Adipocyte (in vitro differentiated cells): ENCODE measurements at places on chromosomes 7 and 10.

DNA sequence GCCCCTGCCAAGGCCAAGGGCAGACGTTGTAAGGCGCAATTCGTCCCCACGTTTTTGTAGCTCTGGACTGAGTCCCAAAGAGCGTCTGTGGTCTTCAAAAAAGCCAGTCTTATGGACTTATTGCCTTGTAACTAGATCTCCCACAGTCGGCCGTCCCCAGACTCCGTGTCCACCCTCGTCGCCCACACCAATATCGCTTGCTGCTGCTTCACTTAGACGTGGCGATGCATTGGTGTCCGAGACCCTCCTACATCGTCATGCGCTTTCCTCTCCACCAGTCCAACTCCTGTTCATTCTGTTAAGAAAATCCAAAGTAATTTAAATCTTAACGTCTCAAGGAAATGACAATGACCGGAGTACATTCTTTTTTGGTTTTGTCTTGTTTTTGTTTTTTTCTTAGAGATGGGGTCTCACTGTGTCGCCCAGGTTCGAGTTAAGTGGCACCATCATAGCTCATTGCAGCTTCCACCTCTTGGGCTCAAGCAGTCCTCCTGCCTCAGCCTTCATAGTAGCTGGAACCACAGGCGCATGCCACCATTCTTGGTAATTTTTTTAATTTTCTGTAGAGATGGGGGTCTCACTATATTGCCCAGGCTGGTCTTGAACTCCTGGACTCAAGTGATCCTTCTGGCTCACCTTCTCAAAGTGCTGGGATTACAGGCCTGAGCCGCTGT is 851 bp downstream of the KIFBP start:
- DNase-seq: peak; percentile 56

DNA sequence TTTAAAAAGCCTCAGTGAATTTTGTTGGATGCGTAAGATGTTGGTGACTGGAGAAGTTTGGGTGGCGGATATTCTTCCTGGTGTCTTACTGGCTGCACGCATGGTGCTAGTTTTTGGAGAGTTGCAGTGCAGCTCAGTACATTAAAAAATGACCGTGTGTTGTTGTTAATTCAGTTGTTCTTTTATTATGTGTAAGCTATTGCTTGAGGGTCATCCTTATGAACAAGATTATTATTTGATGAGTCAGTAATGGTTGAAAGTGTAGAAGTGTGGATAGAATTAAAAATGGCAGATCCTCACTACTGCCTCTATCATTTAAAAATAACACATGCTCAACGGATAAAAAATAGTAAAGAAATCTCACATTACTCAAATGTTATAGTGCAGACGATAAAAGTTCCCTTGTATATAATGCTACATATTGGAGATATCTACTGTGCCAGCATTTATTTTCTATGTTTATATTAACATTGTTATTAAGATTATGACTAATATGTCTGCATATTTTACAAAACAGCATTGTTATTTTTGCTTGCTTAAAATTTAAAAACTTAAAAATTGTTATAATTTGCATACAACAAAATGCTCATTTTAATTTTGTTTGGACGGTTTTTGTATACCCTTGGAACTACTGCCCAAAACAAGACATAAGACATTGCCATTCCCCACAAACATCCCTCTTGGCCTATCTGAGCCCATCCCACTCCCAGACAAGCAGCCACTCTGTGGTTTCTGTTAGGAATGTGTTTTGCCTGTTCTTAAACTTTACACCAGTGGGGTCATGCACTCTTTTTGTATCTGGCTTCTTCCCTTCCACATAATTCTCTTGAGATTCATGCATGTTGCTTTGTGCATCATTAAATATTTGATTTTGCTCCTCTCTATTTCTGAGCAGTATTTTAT is 142.0 kb downstream of the DOCK1 start:
- no peak for DNase-seq

- no peak for DNase-seq
Measured at GRCh38 chr7:122056977-122057376, 87.1 kb downstream of the AASS start.

GRCh38 chr7:80967917-80968297 is 49.1 kb upstream of the SEMA3C start:
- DNase-seq: no peak

- DNase-seq: no peak
Measured at GRCh38 chr7:156155988-156156733, 343.9 kb upstream of the SHH start.

- no peak for DNase-seq
Measured at GRCh38 chr10:98586096-98586495, 139.4 kb upstream of the HPS1 start.

DNA sequence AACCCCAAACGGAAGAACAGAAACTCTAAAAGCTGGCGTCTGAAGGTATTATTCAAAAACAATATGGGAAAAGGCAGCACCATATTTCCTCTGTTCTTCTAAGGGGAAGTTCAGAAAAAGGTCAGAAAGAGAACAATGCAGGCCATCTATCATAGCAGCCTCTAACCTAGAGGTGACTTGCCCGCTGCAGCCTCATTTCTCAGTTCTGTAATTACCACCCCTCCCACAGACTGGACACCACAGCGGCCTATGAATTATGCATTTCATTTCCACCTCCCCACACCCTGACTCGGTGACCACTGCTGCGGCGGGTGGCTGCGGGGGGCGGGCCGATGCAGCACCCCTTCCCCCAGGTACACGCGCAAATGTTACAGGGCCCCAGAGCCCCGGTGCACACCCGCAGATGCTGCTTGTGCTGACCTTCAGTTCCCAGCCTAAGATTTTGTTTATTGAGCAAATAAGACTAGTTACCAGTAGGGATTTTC is 125.5 kb downstream of the CLEC2L start:
- DNase-seq: no peak

- no peak for DNase-seq
Measured at GRCh38 chr7:11485636-11486035, 346.4 kb downstream of the THSD7A start.

DNA sequence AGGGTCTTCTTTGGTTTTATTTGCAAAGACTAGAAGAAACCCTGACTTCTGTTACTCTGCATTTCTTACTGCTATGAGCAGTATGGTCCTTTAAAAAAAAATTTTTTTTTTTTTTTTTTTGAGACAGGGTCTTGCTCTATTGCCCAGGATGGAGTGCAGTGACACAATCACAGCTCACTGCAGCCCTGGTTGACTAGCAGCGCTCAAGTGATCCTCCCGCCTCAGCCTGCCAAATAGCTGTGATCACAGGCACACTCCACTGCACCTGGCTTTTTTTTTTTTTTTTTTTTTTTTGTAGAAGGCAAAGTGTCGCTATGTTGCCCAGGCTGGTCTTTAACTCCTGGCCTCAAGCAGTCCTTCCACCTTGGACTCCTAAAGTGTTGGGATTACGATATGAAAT is 17.4 kb downstream of the CNNM2 start:
- no peak for DNase-seq

DNA sequence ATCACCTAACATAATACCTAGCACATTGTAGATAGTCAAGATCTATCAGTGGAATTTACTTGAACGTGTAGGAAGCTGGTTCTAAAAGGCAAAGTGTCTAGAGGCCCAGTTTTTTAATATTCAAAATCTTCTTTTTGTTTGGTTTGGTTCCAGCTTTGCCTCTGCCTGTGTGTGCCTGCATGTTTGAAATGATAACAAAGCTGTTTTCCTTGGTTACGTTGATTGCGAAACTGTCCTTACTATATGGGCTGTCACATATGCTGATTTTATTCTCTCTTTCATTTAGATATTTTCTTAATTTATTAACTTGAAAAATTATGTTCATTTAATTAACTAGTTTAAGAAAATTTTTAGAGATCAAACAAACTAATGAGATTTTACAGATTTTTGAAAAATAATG is 237.3 kb downstream of the SEMA3A start:
- peak; percentile 64 for DNase-seq

DNA sequence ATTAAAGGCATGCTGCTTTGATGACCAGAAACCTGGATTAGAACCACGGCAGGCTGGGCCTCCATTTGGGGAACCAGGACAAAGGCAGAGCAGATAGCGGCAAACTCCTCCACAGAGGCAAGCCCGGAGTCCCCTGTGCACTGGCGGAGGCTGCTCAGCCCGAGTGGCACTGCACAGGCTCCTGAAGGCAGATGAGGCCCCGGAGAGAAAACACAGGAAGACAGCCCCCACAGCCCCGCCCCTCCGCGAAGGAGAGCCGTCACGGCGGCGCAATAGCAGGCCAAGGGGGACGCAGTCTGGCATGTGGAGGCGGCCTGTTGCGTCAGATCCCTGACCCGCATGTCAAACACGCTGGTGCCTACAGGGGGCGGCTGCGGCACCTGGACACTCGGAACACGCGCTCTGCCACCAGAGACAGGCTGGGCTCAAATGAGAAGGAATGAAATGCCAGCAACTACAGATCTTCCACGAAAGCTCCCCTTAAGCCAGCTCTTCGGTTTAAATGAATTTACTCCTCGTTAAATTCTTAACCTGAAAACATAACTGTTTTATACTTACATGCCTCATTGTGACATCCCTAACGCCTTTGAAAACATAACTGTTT is 128.5 kb downstream of the MAD1L1 start:
- DNase-seq: peak; percentile 95

DNA sequence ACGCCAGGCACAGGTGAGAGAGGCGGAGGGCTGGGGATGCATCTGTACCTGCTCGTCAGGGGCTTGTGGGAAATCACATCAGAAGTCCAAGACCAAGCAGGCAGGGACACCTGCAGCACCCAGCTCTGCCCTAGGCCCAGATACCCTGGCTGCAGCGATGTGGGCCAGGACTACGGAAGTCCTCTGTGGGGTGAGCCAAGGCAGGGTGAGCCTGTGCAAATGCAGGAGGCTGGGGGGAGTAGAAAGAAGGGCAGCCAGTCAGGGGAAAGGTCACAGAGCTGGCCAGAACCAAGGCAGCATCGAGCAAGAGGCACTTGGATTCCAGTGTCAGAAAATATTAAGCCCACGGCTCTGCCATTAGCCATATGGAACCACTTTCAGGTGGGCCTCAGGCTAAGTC is 85.2 kb downstream of the TNS3 start:
- no peak for DNase-seq

- DNase-seq: peak; percentile 60
Measured at GRCh38 chr7:97020996-97021746, 3.5 kb downstream of the DLX5 start.

DNA sequence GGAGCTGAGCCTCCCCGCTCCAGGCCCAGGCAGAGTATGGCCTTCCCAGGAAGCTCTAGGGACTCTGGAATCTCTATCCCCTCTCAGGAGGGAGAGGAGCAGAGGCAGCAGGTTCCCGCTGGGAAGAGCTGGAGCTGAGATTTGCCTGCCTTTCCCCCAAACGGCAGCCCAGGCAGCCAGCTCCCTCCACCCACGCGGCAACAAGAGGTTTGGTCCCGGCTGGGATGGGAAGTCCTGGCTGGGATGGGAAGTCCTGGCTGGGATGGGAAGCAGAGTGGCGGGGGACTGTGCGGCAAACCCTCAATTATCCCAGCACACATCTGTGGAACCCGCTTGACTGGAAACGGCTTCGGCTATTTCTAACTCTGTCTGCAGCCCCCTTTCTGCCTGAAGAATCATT is 223.0 kb downstream of the ELFN1 start:
- no peak for DNase-seq

- DNase-seq: no peak
Measured at GRCh38 chr7:73973091-73973490, 54.9 kb upstream of the ELN start.

GRCh38 chr7:142161921-142162320 is 50.4 kb downstream of the MGAM2 start:
- DNase-seq: no peak

DNA sequence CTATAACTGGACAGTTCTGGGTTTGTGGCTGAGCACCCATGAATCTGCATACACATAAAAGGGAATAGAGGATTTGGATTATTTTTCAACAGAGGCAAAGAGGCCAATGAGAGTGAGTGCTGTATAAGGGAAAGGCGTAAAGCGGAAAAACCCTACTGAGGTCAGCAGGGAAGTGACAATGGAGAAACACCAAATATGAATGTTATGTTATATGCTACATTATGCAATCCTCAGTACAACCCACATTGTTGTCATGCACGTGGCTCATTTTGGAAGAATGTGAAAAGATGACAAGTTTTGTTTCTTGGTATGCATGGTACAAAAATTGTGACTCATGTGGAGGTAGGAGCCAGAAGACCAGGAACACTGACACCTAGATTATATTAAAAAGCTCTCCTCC is 113.6 kb upstream of the AMPH start:
- DNase-seq: peak; percentile 67

- DNase-seq: no peak
Measured at GRCh38 chr7:114150689-114151088, 231.9 kb upstream of the PPP1R3A start.

GRCh38 chr10:76017733-76018433 is 586.5 kb downstream of the LRMDA start:
- DNase-seq: no peak

DNA sequence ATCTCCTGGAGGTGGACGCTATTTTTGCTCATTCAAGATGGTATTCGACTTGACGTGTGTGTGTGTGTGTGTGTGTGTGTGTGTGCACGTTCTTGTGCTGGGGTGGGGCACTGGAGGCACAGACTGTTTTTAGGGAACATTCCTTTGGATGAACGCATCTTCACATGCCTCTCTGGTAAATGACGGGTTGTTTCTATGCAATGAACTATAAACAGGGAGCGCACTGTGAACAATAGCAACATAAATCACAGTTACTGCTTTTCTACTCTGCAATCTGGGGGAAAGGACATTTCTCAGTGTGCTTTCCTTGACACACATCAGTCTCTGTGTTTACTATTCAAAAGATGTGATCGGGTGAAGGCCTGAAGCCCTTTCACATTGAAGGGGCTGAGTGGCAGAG is 120.1 kb upstream of the PITRM1 start:
- no peak for DNase-seq

- peak; percentile 78 for DNase-seq
Measured at GRCh38 chr10:71812016-71812912, 38.8 kb downstream of the PSAP start.

DNA sequence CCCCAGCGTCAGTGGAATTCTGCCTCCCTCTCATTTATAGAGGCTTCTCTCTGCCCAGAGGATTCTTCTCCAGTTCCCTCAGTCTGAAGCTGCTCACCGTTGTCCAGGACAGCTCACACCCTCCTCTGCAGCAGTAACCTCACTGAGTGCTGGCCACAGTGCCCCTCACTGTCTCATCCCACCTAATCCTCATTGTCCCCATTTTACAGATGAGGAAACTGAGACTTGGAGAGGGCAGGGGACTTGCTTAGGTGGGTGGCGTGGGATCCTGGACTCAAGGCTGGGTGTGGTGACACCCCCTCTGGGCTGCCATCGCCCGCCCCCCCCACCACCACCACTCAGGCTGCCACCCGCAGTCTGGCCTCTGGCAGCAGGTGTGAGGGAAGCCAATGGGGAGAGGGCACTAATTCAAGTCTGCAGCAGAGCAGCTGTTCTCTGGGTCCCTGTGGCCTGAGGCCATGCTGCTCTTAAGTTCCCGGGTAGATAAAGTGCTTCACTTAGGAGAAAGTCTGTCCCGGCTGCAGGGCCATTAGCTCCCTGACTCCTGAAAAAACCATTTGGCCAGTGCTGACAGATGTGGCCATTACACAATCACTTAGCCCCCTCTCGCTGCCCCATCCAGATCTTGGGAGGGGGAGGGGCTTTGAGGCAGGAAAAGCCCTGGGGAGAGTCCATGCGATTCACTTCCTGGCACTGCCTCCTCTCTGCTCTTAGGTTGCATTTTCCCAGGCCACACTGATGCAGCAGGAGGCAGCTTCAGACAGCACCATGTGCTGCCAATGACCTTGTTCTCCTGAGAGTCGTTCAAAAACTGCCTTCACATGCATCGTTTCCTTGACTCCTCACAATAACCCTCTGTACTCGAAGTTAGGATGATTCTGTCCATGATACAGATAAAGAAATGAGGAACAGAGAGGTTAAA is 36.3 kb downstream of the DRGX start:
- DNase-seq: peak; percentile 8
